Neural progenitor cell (in vitro differentiated cells): ENCODE measurements at places on chromosomes 12 and 14. TPM values are rescaled to one million over a fixed set of nuclear protein-coding genes. Genes with fewer than 3 reads are reported as not detected.

The DACT1 gene
- 3.3 and 3.4 TPM in 2 replicates for total RNA-seq

The PLEKHD1 gene
- not detected in 2 replicates for total RNA-seq

The YEATS4 gene
- 93.5 and 159 TPM in 2 replicates for total RNA-seq

The LRRC43 gene
- total RNA-seq: 0.24 and 0.46 TPM in 2 replicates

The TGM1 gene
- 2.6 and 4.9 TPM in 2 replicates for total RNA-seq

The RAB15 gene
- total RNA-seq: 12.2 and 19.0 TPM in 2 replicates
